Cardiac fibroblast (primary cell): ENCODE measurements at places on chromosomes 5 and 9.

DNA sequence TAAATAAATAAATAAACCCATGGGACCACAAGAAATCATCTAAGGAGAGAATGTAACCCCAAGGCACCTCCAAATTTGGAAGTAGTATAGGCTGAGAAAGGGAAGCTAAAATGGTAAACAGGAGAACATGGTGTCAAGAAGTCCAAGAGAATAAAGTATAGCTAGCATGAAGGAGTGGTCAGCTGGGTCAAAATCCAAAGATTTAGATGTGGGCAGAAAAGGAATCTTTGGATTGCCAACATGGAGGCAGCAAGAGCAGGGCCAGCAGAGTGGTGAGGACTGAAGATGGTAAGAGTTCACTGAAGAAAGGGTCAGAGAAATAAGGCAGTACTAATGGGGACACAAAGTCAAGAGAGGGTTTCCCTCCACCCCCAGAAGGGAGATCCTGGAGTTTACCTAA, 53.0 kb downstream of the TSSK1B start:
- no peak for DNase-seq

DNA sequence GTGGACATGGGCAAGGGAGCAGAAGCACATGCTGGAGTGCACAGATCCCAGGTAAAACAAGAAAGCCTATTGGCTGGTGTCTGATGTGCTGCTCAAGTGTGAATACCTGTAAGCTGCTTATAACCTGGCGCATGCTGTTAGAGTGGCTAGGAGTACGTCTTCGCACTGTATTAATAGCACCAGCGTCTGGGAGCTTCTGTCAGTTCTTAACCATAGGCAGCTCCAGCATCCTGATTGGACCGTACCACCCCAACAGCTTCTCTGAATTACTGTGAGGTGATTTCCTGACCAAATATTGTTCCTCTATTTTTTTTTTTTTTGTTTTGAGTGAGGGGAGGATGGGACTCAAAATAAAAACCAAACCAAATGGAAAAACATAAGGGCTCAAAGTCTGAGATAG, 987.6 kb downstream of the PTPRD start:
- DNase-seq, result no peak

DNA sequence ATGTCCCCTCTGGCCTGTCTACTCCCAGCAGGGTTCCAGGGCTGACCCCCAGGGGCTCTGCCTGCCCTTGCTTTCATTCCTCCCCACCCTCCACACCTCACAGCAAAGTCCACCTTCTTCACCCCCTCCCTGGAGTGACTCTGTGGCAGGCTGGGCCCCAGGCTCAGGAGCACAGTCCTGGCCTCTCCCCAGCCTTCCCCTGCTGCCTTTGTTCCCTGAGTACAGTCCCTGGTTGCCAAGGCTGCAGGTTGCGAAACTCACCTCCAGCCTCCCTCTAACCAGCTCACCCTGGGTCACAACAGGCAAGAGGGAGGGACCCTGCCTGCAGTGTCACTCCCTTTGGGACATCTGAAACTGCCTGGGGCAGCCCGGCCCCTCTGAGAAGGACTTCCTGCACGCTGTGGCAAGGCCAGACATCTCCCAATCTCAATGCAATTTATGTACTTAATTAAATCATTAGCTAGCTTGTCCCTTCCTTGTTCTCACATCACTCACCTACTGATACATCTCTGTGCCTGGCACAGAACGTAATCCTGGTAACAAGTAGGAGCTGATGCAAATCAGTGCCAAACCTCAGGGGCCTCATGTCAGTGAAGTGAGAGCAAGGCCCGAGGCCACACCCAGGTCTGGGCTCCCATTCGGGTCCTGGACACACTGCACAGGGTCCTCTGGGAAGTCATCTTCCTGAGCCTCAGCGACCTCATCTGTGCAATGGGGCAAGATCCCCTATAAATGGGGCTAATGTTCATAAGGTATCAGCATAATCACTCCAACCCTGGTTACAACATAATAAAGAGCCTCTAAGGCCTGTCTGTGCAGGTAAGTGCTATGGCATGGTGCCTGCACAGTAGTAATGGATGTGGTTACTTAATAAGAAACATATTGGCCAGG, 27.3 kb upstream of the TRIM14 start:
- peak; percentile 70 for DNase-seq

DNA sequence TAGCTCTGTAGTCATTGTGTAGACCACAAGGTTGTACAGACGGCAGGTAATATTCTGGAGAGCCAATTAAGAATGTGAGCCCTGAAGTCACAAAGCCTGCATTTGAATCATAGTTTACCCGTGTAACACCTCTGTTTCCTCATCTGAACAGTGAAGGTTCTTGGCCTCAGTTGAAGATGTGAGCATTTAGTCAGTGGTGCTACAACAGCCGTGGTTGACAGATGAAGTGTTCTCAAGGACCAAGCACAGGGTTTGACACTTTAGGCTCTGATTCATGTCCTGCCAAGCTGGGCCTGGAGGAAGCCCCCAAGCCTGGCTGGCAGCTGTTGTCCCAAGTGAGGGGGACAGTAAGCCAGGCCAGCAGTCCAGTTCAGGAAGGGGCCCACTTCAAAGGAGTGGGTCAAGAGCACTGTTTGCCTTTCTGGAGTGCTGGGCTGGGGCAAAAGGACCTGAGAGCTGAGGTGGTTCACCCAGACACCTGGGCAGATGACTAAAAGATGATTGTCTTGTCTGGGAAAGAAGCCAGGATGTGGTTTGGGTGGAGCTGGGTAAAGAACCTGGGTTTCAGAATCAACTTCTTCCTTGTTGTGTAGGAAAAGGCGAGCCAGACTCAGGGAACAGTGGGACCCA, 20.7 kb downstream of the FAXDC2 start:
- DNase-seq, result peak; percentile 49

DNA sequence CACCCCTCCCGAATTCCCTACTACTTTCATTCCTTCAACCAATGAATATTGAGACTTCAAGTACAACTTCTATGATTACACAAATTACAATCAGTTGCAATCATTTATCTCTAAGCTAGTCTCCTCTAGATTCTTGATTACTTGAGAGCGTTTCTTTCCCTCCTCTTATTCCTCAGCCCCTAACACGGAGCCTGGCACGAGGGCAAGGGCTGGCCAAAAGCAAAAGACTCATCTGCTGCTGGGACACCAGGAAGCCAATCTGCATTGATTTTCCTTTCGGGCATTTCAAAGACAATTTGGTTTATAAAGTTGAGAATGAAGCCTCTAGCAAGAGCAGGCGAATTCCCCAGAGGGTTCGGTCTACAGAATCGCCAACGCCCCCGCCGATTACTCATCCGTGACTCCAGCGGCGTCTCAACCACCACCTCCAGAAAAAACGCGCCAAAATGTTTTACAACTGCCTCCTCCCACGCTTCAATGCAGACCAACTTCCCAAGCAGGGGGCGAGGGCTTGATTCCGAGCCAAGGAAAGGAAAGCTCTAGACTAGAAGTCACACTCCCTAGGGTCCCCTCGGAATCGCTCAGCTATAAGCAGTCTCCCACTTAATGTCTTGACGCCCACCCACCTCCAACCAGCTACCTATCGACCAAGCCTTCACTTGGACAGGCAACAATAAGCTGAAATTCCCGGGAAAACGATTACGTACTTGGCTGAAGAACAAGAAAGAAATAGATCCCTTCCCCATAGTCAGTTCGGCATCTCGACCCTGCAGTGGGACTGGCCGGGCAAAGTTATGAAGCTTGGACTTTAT, 1.5 kb downstream of the PCSK1 start:
- peak; percentile 79 for DNase-seq

- no peak for DNase-seq
These were observed 253.8 kb downstream of the CDK5RAP2 start for GRCh38 chr9:120326049-120326693.

DNA sequence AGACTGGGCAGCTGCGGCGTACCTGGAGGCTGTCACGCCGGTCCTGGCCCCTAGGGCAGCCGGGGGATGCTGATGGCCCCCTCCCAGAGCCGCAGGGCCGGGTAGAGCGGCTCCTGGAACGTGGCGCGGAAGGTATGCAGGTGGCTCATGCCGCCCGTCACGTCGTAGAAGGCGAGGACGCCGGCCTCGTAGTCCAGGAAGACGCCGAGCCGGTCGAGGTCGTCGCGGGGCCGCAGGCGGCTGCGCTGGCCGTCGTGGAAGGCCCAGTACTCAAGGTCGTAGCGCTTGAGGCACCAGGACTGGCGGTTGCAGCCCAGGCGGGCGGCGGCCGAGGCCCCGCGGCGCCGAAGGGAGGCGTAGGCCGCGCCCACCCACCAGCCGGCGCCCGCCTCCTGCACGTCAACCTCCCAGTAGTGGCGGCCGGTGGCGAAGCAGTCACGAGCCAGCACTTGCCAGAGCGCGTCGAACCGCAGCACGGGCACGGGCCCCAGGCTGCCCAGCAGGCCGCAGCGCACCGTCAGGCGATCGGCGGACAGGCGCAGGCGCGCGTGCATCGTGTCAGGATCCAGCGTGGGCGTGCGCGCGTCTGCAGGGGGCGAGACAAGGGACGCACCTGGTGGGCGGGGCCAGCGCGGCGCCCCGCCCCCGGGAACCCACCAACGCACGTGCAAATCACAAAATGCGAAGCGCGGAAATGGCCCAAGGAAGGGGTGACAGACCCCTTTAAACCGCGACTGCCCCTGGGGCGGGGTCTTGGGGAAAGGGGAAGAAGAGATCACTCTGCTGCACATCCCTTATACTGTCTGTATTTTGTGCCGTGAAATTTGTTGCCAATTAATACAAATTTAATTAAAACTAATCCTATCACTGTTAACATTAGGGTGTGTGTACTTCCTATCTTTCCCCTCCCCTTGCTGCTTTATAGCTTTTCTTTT, 31.2 kb downstream of the NANS start:
- peak; percentile 63 for DNase-seq

DNA sequence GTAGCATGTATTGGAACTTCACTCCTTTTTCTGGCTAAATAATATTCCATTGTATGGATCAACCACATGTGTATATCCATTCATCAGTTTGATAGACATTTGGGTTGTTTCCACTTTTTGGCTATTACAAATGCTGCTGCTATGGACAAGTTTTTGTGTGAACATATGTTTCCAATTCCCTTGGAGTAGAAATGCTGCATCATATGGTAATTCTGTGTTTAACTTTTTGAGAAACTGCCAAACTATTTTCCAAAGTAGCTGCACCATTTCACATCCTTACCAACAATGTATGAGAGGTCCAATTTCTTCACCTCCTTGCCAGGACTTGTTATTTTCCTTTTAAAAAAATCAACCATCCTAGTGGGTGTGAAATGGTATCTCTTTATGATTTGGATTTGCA, 8.4 kb downstream of the FRRS1L start:
- peak; percentile 3 for DNase-seq

DNA sequence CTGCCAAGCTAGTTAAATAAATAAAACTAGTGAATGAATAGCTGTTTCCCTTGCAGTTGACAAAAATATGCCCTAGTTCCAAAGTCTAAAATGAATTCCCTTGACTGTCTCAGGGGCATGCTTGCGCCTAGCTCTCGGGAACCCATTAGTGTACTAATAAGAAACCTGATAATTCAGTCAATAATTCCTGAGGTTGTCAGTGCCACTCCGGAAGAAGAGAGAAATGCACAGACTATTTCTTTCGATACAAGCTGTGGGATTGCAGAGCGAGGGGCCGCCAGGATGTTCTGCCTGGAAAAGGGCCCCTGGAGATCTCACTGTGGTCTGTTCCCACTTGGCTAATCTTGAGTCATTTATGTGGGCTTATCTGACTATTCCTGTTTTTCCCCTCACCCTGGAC, 56.4 kb upstream of the LARP1 start:
- peak; percentile 40 for DNase-seq

DNA sequence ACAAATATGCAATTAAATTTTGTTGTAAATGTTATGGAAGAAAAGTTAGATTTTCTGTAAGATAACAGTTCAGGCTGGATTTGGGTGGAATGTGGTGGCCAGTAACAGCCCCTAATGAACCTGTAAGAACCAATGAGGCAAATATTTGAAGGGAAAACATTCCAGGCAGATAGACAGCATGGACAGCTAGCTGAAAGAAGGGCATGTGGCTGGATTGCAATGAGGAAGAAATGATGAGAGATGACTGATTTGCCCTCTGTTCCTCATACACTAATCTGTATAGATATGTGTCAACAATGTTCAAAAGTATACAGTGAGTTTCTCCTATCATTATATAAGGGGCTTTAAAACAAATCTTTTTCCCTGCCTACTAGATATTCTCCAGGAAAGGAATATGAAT, 58.8 kb downstream of the MAN2A1 start:
- peak; percentile 16 for DNase-seq

DNA sequence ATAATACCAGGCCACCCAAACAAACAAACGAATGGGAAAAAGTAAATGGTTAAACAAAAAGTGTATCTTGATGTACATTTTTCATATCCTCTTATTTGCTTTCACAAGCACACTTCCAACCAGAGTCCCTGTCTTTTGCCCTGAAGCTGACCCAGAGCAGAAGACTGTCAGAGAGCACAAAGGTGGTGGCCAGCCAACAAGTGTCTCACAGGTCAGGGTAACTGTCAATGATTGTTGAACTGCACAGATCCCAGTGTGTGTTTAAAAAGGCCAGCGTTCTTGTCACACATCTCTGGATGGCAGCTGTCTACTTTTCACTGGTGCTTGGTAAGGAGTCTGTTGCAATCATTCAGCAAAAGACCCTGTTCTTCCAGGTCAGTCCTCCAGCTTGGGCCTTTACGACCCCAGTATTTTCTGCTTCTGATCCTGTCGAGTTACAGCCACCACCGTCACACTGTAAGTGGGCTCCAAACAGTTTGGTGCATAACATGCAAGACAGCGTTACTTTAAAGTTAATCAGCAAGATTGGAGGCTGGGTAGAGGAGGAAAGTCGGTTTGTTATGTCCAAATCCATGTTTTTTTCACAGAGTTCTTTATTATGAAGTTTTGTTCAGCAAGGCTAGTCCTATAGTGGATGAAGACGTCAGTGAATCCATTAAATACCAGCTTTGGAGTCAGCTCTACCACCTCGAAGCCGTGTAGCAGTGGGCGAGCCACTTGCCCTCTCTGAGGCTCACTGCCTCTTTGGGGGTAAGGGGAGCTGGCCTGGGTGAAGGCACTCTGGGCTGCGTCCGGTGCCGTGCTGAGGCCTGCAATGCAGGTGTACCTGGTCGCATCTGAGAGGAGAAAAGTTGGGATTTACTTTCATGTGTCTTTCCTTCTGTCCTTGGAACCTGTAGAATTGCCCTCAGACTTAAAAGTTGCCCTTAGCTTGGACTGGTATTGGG, 265.7 kb downstream of the AOPEP start:
- no peak for DNase-seq

DNA sequence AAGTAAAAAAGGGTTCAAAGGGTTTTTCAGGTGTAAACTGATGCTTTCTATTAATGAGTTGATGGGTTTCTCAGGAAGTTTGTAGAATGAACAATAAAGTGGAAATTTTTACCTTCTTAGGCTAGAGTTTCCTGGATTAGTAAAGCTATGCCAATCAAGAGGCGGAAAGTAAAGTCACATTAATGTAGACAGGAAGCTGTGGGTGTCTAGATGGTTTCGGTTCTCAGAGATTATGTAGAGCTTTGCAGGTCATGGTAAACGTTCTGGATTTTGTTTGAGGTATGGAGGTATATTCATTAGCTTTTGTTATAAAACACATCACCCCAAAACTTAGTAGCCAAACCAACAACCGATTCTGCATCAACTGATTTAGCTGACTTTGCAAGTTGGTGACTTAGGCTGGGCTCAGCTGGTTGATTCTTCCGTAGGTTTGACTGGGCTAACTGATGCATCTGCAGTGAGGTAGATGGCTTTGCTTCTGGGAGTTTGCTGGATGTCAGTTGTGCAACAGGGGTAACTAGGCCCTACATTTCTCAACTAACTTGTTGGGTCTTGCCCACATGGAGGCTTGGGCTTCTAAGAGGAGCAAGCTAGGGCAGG, 273.8 kb downstream of the MSX2 start:
- no peak for DNase-seq
